Activated CD4-positive, CD25-positive, alpha-beta regulatory T cell treated with anti-CD3 and anti-CD28 coated beads, Interleukin-2, amount 50 U/mL, for 24 hours (primary cell): ENCODE measurements at places on chromosomes 6 and 20.

GRCh38 chr6:162710419-162710818 lies 17.1 kb downstream of the PRKN start:
- ATAC-seq: no peak

GRCh38 chr6:117034971-117035370 lies 157.9 kb downstream of the RFX6 start:
- no peak for ATAC-seq

DNA sequence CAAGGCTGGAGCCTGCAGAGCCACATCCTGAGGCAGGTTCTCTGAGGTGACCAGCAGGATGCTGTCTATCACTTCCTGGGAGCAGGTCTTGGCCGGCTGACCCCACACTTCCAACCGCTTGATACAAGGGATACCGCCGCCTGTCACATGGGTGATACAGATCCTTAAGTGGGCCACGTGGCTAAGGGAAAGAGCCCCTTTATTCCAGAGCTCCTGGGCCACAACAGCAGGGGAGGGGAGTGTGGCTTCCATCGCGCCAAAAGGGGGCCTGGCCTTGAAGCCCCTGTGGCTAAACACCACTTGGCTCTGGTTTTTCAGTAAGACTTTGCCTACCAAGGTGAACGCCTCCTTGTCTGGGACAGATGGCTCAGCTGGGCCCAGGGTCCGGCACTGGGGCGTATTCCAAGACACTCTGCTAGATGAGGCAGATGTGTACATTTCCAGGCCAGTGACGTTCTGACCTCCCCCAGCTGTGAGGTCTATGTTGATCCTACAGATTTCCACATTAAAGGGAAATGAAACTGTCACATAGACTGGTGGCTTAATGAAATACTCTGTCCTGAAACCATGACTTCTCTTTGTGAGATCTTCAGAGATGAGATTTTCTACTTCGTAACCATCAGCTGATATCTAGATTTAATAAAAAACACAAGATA lies 37.6 kb upstream of the AVP start:
- ATAC-seq: no peak

- no peak for ATAC-seq
Observed at GRCh38 chr20:64065062-64065973, 2.3 kb downstream of the TCEA2 start.

DNA sequence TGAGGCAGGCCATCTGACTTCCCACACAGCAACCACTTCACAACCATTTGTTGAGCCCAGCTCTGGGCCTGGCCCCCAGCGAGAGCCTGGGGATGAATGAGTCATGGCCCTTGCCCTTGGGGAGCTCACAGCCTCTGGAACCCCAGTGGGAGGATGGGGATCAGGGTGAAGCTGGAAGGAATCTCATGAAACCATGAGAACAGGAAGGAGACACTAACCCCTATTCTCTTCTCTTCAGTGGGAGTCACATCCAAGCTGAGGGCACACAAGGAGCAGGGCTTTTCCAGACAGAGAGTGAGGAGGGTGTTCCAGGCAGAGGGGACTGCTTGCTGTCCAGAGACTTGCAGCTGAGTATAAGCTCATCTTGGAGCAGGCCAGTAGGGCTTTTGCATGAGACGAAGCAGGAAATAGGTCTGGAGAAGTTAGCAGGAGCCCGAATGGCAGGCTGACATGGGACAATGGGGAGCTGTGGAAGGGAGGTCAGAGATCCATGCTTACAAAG lies 7.5 kb downstream of the FOXS1 start:
- ATAC-seq: no peak

DNA sequence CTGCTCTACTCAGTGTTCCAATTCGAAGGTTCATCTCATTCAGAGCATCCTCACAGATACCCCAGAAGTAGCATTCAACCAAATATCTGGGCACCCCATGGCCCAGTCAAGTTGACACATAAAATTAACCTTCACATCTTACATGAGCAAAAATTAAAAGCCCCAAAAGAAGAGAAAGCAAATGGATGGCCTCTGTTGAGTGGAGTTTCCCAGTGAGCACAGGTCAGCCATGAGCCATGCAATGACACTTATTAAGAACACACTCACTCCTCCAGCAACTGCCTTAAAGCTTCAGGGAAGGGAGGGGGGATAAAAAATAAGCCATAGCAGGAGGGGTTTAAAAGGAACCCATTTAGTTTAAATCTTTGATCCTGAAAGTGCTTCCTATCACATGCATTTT lies 14.6 kb upstream of the THBS2 start:
- ATAC-seq: no peak

DNA sequence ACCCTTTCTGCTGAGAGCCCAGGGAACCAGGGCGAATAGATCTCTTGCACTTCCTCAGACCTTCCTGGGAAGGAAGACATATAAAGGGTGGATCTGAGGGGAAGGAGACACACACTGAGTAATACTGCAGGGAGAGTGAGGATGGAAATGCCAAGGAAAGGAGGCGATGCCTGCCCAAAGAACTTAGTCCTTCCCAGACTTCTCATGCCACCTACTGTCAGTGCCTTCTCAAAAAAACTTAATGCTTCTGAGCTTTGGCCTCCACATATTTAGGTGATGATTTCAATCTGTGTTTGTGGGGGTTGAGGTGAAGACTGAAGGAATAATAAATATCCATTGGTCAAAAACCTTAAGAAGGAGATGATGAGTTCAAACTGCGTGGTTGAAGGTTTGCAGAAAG lies 9.7 kb downstream of the BTN3A1 start:
- no peak for ATAC-seq

DNA sequence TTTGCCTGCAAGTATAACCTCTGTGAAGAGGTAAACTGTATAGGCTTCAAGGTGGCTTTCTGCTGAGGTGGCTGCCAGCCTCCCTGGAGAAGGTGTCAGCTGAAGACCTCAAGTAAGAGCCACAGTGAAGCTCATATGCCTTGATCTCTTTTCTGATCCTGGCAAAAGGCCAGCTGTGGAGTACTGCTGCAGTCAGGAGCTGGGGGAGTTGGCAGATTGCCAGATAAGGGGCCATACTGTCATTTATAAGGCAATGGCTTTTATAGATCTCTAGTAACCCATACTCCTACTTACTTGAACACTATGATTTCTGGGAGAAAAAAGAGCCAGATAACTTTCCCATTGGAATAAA lies 8.8 kb upstream of the CEP85L start:
- ATAC-seq: peak; percentile 13

DNA sequence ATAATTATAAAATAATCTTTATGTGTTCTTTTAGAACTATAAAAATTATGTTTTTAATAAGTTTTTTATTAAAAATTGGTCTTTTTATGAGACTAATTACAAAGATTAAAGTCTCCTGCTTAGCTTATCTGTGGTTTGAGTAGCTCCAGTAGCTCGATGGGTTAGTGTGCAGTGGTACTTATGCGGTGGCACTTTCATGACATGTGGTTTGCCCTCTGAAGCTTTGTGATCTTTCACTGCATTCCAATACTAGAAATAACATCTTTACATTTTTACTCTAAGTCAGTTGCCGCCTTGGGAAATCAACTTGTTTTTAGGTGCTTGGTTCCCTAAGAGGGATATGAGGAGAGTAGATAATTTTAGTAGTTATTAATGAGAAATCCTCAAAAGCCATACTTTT lies 699.5 kb upstream of the FLRT3 start:
- ATAC-seq: no peak

DNA sequence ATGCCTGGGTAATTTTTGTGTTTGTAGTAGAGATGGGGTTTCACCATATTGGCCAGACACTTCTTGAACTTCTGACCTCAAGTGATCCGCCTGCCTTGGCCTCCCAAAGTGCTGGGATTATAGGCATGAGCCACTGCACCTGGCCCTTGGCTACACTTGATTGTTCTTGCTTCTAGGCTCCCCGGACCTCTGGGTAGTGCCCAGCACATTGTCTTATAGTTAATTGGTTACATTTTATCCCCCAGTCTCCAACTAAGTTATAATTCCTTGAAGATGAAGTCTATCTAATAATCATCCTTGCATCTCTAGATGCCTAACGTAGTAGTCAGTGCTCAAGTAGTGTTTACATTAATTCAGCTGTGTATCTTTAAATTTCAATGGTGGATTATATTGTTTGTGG lies 11.8 kb downstream of the SMPDL3A start:
- no peak for ATAC-seq

DNA sequence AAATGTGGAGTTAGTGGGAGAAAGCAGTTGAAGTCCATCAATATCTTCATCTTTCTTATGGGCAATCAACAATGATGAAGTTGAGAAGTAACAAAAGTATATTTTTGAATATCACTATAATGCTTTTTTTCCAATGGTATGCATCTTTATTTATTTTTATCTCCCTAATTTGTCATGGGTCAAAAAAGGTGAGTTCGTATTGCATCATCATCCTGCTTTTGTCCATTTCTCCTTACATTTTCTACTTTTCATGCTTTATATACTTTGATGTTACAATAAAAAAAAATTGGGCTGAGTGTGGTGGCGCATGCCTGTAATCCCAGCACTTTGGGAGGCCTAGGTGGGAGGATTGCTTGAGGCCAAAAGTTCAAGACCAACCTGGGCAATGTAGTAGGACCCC lies 101.2 kb upstream of the STXBP5 start:
- ATAC-seq: no peak

- ATAC-seq: no peak
Observed at GRCh38 chr6:32216998-32217397, 6.9 kb downstream of the NOTCH4 start.

DNA sequence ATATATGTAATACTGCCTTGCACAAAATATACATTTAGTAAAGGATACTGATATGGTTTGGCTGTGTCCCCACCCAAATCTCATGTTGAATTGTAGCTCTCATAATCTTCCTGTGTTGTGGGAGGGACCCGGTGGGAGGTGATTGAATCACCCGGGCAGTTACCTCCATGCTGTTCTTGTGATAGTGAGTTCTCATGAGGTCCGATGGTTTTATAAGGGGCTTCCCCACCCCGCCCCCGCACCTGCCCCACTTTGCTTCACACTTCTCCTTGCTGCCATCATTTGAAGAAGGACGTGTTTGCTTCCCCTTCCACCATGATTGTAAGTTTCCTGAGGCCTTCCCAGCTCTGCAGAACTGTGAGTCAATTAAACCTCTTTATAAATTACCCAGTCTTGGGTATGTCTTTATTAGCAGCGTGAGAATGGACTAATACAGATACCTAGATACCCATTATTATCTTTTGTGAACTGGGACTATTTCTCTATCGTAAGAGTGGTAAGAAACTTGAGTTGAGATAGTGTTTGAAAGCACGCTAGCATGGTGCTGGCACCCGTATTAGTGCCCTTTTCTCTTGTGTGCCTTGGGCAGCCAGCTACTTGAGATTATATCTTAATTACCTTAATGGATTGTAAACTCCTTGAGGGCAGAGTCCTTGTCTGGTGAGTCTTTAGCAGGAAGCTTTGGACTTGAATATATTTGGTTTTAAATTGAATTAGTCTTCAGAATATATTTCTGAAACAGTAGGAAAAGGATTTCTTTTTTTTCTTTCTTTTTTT lies 25.6 kb downstream of the TOP1 start:
- ATAC-seq: no peak

DNA sequence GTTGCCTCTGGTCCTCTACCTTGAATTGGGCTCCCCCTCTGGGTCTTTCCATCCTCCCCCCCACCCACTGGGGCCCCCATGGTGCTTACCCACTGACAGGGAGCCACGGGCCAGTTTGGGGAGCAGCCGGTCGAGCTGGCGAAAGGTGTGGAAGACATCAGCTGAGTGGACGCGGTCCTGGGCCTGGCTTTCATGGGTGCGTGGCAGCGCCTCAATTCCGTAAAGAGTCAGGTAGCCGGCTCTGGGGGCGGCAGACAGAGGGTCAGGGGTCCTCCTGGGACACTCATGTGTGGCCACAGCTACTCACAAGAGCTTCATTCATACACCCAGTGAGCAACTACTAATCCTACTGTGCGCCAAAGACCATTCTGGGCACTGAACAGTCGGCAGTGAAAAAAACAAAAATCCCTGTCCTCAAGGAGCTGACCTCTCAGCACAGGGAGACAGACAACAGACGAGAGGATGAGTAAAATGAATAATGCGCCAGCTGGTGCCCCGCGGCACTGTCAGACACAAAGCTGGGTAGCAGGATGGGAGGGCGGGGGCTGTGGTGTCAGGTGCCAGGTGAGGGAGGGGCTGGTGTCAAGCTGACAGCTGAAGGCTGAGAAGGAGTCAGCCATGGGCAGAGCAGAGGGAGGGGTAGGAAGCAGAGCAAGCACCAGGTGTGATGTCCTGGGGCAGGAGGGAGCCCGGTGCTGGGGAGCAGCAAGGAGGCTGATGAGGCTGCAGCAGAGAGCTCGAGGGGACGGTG lies 28.3 kb downstream of the PTGIS start:
- ATAC-seq: no peak

DNA sequence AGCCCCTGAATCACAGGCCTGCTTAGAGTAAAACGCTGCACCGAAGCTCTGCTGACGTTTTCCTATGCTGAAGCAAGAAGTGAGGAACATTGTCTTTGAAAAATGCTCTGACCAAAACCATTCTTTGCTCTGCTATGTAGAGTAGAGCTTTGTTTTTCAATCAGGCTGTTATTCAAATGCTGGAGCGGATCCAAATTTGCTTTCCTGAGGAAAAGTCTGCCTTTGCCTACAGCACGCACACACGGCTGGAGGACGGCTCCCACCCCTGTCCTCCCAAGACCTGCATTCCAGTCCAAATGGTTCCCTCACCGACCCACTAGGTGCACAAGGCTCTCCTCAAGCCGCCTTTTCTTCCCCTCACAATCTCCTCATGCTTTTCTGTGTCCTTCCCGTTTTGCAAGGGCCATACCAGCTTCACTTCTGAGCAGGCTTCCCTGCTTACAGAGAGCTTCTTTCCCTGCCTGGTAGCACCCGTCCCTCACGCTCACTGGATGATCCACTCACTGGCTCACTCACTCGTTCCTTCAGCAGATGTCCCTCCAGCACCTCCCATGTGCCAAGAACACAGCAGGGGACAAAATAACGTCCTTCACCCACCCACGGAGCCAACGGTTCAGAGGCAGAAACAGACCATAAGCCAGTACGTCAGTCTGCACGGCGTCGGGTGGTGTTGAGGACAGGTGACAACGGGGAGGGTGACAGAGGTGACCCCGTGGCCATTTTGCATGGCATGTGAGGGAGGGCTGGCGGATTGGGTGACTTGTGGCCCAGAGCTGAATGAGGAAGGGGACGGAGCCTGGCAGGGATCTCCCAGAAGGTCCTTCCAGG lies 137.9 kb upstream of the NEDD9 start:
- ATAC-seq: no peak

DNA sequence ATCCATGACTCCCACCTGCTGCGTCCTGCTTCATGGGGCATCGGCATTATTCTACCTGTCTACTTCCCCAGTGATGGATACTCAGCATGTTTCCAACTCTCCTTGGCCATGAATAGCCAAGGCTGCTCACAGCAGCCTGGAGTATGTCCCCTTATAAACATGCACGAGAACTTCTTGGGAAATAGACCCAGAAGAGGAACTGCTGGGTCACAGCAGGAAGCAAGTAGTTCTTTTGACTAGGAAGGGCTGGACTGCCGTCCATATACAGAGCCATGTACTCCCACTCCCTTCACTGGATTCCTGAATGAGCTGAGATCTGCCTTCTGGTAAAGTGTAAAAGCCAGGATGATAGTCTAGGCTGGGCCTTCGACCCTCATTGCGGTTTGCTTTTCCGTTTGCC lies 106.3 kb upstream of the KCNK16 start:
- no peak for ATAC-seq

- no peak for ATAC-seq
Observed at GRCh38 chr6:12279322-12280091, 10.7 kb upstream of the EDN1 start.
